ENCODE measurements at places on chromosomes 3 and 15. TPM values are rescaled to one million over a fixed set of nuclear protein-coding genes. Genes with fewer than 3 reads are reported as not detected.
A peak's percentile ranks its signal among the peaks of the same experiment; 100 is the strongest.

RBP2 gene
- not detected for total RNA-seq

SIDT1 gene
- total RNA-seq = 0.16 TPM

FBXO40 gene
- 81.6 TPM for total RNA-seq

XYLB gene
- total RNA-seq = 0.79 TPM

TMOD2 gene
- total RNA-seq = 5.4 TPM

MESP1 gene
- 2.3 TPM for total RNA-seq

NOX5 gene
- total RNA-seq = 0.19 TPM

ADAMTS9 gene
- 21.0 TPM for total RNA-seq

NANOGP8 gene
- 0.39 TPM for total RNA-seq

GATA2 gene
- total RNA-seq = 17.7 TPM

ANKUB1 gene
- not detected for total RNA-seq

GHSR gene
- total RNA-seq = not detected

DNA sequence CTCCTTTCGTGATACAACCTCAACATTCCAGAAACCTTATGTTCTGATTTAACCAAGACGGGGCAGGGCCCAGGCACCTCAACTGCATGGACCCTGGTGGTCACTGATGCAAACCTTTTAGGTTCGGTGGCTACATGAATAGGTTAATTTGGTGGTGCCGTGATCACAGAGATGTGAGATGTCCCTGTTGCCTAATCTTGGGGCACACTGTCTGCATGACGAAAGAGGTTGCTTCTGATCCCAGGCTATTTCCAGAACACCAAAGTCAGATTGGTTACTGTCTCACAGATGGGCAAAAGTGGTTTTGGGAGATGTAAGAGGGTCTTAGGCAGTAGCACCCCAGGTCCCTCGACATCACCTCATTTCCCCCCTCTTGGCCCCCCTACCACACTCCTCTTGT lies 4.0 kb upstream of the CCR1 start:
- peak; percentile 47 for DNase-seq

DNA sequence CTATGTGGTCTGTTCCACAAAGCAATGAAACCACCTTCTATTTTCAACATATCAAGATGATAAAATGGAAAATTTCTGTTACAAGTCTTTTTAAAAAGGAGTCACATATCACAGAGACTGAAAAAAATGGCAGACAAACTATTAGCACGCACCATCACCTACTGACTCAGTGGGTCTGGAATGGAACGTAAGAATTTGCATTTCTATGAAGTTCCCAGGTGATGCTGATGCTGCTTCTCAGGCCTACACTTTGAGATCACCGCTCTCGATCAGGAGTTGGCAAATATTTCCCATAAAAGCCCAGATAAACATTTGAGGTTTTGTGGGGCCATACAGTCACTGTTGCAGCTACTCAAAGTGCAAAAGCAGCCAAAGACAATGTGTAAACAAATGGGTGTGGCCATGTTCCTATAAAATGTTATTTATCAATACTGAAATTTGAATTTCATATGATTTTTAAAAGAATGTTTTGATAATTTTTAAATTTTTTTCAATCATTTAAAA lies 142.9 kb downstream of the ADAM10 start:
- DNase-seq = no peak

GRCh38 chr15:96497951-96498350 lies 167.5 kb downstream of the NR2F2 start:
- no peak for DNase-seq

GRCh38 chr15:101104141-101104540 lies 147.7 kb downstream of the CHSY1 start:
- no peak for DNase-seq

DNA sequence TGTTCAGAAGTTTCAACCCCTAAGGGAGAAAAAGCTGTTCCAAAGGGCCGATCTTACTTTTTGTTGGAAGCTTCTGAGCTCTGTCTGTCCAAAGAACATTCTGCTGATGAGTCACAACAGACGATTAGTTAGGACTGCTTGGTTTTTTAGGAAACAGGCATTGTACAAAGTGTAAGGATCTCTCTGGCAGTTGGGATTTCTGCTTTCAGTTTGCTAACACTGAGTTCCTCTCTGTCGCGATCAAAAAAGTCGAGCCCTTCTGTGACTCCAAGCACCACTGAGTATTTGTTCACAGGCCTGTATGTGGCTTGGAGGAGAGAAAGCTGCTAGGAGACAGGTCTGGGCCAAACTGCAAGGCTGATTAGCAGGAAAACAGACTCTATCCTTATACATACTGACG lies 91.8 kb upstream of the PFN2 start:
- no peak for DNase-seq

DNA sequence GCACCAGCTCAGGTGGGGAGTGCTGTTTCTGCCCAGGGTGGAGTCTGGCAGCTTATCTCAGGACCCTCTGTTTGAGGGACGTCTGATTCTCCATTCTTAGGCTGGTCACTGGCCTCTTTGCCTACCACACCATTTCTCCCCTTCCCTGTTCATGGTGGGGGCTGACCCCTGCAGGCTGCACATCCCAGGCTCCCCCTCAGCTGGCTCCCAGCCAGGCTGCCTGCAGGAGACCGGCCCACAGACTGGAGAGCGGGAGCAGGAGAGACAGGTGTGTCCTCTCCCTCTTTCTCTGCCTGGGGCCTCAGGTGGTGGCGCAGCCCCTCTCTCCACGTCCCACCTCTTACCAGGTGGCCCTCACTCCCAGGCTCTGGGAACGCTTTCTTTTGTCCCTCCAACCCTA lies 60.8 kb downstream of the RAB11A start:
- no peak for DNase-seq

DNA sequence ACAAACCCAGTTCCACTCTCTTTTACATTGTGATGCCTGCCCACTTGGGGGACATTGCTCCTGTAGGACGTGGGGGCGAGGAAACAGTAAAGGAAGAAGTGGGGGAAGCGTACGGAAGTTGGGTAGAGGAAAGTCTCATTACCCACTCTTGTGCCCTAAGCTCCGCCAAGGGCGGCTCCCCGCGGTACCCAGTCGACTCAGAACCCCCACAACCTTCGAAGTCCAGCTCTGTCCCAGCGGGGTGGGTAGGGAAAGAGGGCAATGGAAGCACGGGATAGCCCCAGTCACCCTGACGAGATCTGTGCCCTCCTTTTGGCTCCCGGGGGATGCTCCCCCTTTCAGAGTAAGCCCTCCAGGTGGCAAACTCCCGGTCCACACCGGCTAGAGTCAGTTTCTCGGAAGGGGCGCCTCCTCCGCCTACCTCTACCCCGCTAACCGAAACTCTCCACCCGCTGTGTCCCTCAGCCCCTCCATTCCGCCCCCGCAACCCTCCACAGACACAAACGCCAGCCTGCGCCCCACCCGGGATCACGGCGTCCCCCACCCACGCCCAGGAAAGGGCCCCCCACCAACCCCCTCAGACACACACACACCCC lies 527 bp downstream of the CSNK1G1 start:
- no peak for DNase-seq

- DNase-seq = no peak
Measured at GRCh38 chr3:159936541-159936940, 52.1 kb upstream of the IL12A start.

DNA sequence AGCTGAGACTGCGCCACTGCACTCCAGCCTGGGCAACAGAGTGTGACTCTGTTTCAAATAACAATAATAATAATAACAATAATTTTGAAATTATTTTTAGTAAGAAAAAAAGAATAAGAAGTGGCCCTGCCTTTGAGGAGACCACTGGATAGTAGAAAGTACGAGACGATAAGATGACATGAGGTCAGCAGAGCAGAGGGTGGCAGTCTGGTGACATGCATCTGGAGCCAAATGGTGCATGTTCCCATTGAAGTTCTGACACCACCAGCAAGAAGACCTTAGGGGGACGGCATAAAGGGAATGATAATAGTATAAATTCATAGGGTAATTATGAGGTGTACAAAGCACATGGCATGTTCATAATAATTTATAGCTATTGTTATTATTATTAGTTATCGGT lies 542.2 kb upstream of the TBL1XR1 start:
- no peak for DNase-seq

GRCh38 chr15:58361273-58361759 lies 70.5 kb upstream of the LIPC start:
- no peak for DNase-seq

DNA sequence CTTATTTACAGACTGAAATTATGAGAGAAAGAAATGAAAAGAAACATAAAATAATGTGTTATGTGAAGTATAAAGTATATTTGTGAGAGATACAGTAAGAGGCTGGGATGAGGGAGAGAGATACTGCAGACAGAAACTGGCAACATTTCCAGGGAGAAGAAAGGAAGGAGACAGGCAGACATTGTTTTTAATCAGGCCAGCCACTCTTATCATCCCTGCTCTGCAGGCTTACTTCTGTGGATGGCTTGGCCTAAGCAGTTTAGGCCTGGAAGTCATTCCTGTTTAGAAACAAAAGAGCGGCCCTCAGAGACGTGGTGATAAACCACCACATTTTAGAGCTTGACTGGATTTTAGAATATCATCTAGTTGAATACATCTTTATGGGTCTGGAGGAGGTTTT lies 12.4 kb downstream of the PCCB start:
- no peak for DNase-seq

DNA sequence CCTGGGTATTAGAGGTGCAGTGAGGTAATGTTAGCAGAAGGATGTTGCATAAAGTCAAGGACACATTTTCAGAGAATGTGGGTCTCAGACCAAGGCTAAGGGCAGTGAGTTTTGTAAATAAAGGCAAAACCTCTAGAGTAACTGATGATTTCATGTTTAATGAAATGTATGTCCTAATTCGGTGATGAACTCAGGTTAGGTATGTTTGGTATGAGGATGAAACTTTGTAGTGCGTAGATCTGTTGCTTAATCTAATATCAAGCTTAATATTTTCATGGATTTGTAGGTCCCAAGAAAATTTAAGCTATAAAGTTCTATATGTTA lies 3.6 kb downstream of the USP50 start:
- DNase-seq = no peak

GRCh38 chr15:92077353-92078085 lies 224.0 kb downstream of the SLCO3A1 start:
- peak; percentile 85 for DNase-seq

DNA sequence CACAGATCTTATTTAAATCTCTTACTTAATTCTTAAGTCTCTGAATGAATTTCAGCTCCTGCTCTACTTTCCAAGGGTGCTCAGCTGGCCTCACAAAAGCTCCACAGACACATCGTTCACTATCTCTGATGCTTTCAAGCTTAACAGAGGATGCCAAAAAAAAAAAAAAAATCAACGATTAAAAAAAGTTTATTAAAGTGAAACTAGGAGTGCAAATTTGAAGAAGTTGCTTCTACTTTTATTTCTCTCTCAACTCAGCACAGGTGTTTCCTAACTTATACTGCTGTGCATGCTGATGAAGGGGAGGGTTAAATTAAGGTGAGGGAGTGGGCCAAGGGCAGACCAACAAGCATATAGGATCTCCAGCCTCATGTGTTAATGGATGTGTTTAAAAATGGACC lies 157.2 kb downstream of the TIGIT start:
- no peak for DNase-seq

DNA sequence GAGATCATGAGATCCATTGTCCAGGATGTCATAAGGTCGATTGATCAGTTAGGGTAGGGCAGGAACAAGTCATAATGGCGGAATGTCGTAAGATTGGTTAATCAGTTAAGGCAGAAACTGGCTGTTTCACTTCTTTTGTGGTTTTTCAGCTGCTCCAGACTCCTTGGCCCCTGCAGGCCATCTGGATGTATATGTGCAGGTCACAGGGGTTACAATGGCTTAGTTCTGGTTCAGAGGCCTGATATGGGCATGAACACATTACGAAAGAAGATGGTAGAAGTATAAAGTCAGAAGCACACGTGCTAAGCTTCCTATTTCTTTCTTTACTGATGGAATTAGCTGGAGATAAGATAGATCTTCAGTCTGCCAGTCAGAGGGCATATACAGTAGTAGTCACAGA lies 315.4 kb upstream of the LRRC3B start:
- DNase-seq = no peak

- DNase-seq = no peak
Measured at GRCh38 chr3:57709559-57709958, 16.7 kb upstream of the DENND6A start.

- no peak for DNase-seq
Measured at GRCh38 chr15:68414206-68414555, 17.8 kb downstream of the ITGA11 start.

DNA sequence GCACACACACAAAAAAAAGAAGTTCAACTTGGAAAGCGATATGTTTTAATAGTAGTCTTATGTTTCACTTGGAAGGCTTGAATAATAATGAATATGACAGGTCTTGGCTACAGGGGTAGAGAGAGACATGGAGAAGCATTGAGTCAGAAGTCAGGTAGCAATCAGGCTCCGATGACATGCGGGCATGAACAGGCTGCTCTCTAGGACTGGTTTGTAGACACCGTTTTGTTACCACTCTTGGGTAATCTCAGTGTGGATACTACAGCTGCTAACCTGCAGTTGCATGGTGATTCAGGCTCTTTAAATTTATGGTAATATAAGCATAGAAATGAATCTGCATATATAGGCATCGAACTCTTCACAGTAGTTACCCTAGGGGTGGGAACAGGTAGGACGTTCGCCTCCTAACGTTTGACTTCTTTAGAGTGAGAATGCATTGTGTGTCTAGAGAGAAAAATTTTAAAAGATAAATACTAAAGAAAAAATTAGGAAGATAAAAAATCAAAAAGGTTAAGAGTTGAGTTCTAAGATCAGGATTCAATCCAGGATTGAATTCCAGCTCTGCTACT lies 241.6 kb upstream of the KBTBD8 start:
- no peak for DNase-seq

GRCh38 chr3:10707400-10708215 lies 108.4 kb upstream of the SLC6A11 start:
- DNase-seq = no peak

Data from right atrium auricular region (tissue), 2 donors.